Neural progenitor cell (in vitro differentiated cells): ENCODE measurements at places on chromosomes 13 and 19. TPM values are rescaled to one million over a fixed set of nuclear protein-coding genes. Genes with fewer than 3 reads are reported as not detected.
A peak's percentile ranks its signal among the peaks of the same experiment; 100 is the strongest.

The LILRB5 gene
- not detected in 2 replicates for total RNA-seq

DNA sequence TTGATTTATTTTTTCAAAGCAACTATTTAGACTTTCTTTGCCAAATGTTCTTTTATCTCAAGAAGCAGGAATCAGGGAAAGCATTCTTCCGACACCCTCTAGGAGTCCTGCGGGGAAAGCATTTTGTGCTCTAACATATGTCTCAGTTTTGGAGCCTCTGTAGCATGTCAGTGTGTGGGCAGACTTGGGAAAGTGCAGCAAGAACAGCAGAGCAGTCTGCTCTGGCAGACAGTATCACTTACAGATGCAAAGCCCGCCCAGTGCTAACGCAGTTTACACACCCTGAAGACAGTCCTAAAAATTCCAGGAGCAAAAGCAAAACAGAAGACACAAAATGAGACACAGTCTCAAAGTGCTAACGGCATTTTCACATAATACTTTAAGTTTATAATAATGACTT, 393.5 kb downstream of the KLF12 start:
- no peak for DNase-seq

DNA sequence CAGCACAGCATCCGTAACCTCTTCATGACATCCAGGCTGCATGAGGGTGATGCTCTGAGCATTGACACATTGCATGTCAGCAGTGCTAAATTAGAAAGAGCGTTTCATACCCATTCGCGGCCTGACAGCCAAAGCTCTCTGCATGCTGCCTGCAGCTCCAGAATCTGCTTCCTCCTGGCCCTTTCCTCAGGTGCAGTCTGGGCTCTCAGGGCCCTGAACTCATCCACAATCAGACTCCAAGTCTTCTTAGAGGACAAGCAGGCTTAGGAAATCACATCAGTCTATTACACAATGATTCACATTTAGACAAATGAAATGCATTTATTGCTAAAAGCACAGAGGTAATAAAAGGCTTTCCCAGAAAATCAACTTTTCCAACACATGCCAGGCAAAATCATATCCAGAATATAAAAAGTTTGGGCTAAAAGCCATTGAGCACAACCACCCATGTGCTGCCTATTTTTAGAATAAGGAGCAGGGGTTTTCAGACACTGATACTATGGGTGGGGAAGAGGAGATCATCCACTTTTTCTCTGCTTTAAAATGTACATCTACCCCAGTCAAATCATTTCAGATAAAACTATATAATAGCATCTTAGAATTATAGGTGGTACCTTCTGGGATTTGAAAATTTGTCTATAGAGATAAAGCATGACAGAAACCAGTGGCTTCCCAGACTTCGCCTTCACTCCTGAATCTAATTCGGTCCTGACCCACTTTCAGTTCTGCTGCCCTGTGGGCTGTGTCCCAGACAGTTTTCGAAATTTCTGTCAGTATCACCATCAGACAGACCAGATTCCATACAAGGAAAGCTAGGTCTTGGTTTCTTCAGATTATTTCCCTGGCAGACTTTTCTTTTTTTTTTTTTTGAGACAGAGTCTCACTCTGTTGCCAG, 109.3 kb downstream of the COL4A2 start:
- no peak for DNase-seq

The KIR2DL3 gene
- total RNA-seq = not detected in 2 replicates

- DNase-seq = peak; percentile 74
Observed at GRCh38 chr19:51020988-51021651, 1.6 kb upstream of the KLK10 start.

GRCh38 chr19:17841810-17842662, 5.7 kb downstream of the JAK3 start:
- DNase-seq = peak; percentile 97

DNA sequence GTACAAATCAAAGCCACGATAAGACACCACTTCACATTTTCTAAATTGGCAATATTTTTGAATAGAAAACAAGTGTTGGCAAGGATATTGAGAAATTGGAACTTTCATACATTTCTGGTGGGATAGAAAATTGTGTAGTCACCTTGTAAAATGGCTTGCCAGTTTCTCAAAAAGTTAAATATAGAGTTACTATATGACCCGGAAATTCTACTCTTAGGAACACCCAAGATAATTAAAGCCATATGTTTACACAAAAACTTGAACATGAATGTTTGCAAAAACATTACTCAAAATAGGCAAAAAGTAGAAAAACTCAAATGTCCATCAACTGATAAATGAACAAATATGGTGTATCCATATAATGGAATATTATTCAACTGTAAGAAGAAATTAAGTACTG, 552.5 kb downstream of the TBC1D4 start:
- no peak for DNase-seq

The SELENOV gene
- 0.73 and 6.2 TPM in 2 replicates for total RNA-seq

DNA sequence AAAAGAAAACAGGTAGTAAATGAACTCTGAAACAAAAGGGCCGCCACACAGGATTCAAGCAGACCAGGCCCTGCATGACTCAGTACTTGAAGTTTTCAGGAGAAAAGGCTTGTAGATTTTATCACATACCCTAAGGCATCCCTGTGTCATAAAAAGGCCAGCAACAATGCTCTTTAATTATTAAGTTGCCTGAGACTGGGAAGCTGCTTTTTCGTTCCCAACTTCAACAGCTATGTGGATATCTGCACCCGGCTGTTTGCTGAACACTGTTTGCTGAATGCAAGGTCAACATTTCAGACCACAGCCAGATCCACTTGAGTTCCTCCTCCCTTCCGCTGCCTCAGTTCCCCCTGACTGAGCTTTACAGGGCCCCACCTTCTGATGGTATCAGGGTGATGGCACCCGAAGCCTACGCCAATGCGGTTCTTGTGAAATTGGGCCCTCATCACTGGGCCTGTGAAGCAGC, 6.1 kb upstream of the ECH1 start:
- no peak for DNase-seq

The ZNF28 gene
- total RNA-seq = 24.1 and 37.6 TPM in 2 replicates

- DNase-seq = no peak
Observed at GRCh38 chr19:51572410-51572809, 1.3 kb downstream of the ZNF175 start.

The DACT3 gene
- total RNA-seq = 0.75 and 2.2 TPM in 2 replicates

DNA sequence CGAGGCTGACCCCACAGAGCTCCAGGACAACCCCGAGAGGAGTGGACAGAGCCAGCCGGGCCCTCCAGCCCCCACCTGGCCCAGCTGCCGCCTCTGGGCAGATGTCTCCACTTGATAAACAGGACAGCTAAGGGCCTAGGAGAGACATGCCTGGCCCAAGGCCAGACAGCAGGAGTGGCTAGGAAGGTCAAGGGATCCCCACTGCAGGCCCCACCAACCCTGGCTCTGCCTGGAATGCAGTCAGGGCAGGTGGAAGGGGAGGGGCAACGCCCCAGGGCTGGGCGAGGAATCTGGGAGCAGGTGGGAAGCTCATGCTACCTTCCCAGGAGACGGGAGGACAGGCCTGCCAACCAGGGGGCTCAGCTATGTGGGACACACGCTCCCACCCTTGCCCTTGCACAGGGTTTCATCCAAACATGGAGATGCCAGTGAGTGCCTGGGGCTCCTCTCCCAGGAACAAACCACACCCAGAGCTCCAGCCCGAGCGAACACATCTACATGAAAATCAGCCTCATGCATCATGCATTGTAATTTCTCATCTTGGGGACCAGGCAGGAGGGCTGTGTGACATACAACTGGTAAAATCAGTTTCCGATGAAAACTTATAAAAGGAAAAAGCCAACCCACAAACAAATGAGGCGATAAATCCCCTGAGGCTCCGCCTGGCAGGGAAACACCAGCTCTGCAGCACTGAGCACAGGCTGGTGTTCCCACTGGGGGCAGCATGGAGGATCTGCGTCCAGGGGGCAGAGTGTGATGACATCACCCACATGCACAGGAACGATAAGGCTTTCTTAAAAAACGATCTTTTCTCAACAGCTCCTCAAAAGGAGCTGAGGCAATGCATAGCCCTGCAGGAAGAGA, 25.0 kb downstream of the SH3GL1 start:
- DNase-seq = peak; percentile 74

The ANO8 gene
- total RNA-seq = 11.4 and 25.0 TPM in 2 replicates

DNA sequence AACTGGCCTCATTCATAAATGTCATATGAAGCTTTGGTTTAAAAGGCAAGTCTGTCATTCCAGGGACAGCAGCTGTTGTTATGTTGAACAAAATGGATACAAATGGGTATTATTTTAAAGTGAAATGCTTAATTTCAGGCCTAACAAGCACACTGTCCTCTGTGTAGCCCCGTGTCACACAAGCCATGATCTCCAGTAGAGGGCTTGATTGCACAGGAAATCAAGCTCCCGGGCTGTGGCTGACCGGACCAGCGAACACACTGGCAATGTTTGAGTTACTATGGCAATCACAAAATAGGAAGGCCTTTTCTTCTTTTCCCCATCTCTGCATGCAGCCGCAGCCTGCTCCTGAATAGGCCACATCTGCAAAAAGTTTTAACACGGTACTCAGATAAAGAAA, 64.0 kb upstream of the GSX1 start:
- peak; percentile 55 for DNase-seq

The STOML3 gene
- 0.21 and 0.28 TPM in 2 replicates for total RNA-seq

The STARD13 gene
- total RNA-seq = 2.0 and 3.1 TPM in 2 replicates

The RLN3 gene
- total RNA-seq = not detected in 2 replicates

DNA sequence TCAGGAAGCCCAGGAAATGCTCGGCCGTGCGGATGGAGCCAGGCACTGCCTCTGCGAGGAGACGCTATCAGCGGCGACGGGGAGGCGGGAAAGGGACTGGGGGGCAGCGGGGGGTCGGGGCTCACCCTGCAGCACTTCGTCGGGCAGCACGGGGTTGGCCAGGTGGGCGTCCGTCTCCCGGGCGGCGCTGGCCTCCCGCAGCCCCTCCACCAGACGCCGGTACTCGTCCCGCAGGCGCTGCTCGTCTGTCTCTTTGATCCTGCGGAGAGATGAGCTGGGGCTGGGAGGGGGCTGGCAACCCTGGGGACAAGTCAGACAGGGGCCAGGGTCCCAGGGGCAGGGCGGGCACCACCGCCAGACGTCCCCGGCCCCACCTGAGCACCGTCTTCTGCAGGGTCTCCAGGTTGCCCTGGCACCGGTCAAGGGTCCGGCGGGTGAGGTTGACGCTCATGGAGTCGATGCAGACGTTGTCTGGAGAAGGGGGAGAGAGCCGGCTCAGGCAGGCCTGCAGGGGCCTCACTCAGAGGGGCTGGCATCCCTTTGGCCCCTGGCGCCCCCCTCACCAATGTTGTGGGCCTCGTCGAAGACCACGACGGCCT, 6.4 kb downstream of the ERCC2 start:
- no peak for DNase-seq

The KLK14 gene
- total RNA-seq = not detected in 2 replicates

GRCh38 chr13:99506634-99507033, 5.4 kb downstream of the TM9SF2 start:
- DNase-seq = no peak

DNA sequence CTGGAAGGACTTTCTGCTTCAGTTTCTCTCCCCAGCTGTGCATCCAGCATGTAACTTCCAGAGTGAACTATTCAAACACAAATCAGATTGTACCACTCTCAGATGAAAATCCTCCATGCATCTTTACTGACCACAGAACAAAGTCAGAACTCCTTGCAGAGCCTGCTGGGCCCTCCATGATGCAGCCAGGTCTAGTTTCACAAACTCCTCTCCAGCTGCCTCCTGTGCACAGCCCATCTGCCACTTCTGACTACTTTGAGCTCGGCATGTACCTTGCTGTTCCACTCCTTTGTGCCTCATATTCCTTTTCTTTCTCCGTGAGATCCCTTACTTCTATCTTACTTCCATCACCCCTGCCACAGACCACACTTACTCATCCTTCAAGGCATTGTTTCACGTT, 31.4 kb downstream of the NALCN start:
- DNase-seq = no peak

The FCER2 gene
- not detected in 2 replicates for total RNA-seq

- peak; percentile 86 for DNase-seq
Observed at GRCh38 chr19:1860042-1860775, 3.2 kb downstream of the KLF16 start.

- no peak for DNase-seq
Observed at GRCh38 chr19:56125806-56126590, 4.9 kb upstream of the ZNF787 start.

GRCh38 chr19:16428372-16429036, 43.3 kb downstream of the EPS15L1 start:
- DNase-seq = no peak

DNA sequence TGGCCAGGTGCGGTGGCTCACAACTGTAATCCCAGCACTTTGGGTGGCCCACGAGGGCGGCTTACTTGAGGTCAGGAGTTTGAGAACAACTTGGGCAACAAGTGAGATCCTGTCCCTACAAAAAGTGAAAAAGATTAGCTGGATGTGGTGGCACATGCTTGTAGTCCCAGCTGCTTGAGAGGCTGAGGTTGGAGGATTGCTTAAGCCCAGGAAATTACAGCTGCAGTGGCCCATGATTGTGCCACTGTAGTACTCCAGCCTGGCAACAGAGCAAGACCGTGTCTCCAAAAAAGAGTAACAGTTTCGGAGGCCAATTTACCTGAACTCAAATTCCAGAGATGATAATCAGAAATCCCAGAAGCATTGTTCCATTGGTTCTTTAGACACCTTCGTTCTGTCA, 4.4 kb downstream of the ZNF473 start:
- no peak for DNase-seq

The ZNF607 gene
- 15.9 and 19.6 TPM in 2 replicates for total RNA-seq

DNA sequence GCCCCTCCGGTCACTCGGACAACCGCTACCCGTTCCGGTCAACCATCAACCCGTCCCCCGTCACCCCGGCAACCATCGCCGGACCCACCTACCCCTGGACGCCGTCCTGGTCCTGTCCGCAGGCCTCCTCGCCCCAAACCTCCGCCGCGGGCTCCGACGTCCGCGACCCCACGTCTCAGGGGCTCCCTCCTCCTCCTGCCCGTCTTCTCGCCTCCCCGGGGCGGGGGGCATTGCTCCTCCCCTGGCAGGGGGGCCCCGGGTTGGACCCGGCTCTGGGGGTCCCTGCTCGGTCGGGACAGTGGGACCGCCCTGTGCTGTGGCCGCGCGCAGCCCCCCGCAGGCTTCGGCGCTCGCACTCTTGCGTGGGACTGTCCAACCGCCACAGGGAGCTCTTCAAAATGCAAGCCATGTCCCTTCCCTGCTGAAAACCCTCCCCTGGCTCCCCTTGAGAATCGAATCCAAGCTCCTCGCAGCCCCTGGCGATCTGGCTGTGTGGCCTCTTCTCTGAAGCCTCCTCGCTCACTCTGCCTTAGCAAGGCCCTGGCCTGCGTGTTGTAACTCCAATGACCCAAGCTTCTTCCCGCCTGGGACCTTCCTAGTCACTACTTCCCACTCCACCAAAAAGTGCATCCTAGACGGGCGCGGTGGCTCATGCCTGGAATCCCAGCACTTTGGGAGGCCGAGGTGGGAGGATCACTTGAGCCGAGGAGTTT, 8.4 kb downstream of the EPHX3 start:
- DNase-seq = peak; percentile 56

DNA sequence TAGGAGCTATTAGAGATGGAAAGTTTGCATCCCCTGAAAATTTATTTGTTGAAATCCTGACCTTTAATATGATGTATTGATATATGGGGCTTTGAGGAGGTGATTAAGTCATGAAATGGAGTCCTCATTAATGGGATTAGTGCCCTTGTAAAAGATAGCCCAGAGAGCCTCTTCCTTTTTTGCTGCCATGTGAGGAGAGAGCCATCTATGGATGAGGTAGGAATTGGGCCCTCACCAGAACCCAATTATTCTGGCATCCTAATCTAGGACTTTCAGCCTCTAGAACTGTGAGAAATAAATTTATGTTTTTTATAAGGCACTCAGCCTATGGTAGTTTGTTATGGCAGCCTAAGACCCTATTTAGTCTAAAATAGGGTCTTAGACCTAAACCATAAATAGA, 250.2 kb upstream of the SLITRK1 start:
- no peak for DNase-seq

- no peak for DNase-seq
Observed at GRCh38 chr19:29952177-29952576, 10.1 kb downstream of the URI1 start.

The PTGIR gene
- total RNA-seq = not detected in 2 replicates
